ENCODE measurements at places on chromosomes 7 and 10.

GRCh38 chr7:108285003-108285368 is 154.8 kb upstream of the LAMB4 start:
- DNase-seq = no peak

DNA sequence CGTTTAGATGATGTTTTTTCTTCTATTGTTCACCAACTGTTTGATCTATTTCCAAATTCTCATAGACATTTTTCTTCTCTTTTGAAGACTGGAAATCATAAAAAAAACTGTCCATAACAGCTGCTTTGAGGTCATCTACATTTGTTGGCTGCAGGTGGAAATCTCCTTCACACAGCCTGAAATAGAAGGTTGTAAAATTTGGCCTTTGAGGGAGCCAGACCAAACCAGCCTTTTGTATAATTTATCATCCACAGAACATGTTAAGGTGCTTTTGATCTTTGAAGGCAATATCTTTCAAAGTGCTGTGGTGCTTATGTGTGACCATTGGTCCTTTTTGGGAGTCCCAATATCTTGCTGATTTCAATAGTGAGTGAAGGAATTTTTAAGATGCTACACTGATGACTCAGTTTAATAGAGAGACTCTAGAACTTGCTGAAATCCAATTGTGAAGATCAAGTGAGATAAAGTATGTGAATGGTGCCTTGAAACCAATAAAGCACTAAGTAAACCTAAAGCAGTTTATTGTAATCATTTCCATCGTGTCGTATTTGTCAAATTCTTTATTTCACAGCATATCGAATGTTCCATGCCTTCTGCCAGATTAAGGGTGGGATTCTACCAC is 5.4 kb downstream of the FERD3L start:
- DNase-seq = no peak

- no peak for DNase-seq
These were observed 1.8 kb downstream of the CHRM2 start for GRCh38 chr7:136869991-136870865.

DNA sequence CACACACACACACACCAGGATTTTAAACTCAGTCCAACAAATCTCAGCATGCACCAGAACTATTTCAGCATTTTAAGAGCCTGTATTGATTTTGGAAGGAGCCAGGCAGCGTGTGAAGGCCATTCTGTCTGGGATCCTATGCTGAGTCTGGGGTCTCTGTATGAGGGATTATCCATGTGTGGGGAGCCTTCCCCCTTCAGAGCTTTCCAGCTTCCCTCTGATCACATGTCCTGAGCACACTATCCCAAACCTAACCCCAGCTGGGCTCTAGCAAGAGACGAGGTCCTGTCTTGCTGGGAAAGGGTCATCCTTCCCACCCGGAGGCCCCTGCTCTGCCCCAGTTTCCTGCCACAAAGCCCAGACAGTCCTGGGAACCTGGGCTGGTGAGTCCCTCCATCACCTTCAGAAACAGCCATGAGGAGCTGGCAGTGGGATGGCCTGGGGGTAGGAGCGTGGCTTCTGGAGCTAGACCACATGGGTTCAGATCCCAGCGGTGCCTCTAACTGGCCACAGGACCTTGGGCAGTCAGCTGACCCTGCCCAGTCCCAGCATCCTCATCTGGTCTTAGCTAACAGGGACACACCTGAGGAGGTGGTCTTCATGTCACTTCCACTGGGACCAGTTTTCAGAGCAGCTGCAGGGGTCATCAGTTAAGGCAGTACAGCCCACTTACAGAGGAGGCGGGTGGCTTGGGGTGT is 79.6 kb upstream of the RET start:
- DNase-seq = no peak

DNA sequence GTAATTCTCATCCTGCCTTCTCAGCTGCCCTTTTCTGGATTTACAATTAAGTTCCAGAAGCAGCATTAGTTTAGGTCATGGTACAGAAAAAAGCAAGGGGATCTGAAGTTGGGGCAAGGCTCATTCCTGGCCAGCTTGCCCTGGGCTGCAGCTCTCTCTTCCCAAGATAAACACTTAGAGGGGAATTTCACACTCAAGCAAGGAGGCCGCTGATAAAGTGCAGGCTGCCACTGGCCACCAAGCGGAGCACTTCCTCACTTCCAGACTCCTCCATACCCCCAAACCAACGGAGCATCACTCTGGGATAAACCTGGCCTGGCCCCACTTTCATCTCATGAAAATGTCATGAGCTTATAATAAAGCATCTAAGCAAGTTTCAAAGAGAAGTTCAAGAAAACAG is 445.5 kb upstream of the MKI67 start:
- DNase-seq = no peak
